ENCODE measurements at places on chromosomes 12 and 14.

DNA sequence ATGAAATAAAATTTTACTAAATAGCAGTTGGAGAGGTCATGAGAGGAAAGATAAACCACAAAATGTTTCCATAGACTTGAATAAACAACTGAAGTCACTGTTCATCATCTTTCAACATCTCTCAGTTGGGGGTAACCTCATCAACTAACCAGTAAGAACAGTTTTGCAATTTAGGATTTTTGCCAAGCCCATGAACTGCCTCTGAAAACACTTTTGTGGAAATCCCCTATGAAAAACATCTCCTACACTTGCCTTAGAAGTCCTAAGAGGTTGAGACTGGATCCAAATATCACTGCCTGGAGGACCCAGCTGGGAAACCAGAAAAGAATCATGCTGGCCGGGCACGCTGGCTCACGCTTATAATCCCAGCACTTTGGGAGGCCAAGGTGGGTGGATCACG is 273.1 kb downstream of the C12orf50 start:
- no peak for DNase-seq

GRCh38 chr12:87679251-87679650 is 349.9 kb downstream of the C12orf50 start:
- DNase-seq: no peak

DNA sequence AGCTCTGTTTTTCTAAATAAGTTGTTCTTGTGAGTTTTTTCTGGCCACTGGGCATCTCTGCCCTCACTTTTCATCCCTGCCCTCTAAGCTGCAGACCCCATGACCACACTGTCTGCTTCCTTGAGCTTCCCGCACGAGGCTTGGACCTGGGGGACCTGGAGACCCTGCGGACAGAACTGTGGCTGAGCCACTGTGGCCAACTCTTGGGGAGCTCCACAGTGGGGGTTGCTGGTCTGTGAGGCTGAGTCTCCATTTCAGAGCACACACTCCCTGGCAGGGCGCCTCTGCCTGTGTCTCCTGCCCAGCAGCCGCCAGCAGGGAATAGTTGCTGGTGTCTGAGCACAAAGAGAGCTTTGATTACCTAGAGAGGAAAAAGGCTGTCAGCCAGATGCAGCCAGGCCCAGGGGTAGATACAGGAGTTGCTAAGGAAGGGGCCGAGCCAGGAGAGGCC is 13.1 kb upstream of the RIN3 start:
- DNase-seq: no peak

DNA sequence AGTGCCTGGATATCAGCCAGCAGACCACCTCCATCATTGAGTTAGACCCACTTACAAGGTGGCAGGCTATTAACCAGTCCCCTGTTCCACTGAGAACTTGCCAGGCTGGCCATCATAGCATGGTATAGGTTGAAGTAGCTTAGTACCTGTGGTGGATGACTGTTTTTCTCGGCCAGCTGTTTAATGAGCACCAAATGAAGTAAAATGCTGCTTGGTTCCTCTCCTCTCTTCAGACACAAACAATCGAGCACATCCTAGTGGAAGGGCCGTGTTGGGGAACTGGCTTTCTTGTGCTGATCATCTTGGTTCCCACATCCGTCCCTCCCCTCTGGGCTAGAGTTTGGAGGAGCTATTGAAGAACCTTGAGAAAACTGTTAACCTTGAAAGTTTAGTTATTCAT is 486.2 kb downstream of the RAD51B start:
- DNase-seq: no peak

GRCh38 chr12:80162177-80162576 is 62.8 kb downstream of the OTOGL start:
- no peak for DNase-seq

GRCh38 chr14:53569446-53569845 is 387.2 kb downstream of the BMP4 start:
- DNase-seq: no peak

GRCh38 chr14:50675597-50675996 is 7.5 kb upstream of the SAV1 start:
- no peak for DNase-seq

DNA sequence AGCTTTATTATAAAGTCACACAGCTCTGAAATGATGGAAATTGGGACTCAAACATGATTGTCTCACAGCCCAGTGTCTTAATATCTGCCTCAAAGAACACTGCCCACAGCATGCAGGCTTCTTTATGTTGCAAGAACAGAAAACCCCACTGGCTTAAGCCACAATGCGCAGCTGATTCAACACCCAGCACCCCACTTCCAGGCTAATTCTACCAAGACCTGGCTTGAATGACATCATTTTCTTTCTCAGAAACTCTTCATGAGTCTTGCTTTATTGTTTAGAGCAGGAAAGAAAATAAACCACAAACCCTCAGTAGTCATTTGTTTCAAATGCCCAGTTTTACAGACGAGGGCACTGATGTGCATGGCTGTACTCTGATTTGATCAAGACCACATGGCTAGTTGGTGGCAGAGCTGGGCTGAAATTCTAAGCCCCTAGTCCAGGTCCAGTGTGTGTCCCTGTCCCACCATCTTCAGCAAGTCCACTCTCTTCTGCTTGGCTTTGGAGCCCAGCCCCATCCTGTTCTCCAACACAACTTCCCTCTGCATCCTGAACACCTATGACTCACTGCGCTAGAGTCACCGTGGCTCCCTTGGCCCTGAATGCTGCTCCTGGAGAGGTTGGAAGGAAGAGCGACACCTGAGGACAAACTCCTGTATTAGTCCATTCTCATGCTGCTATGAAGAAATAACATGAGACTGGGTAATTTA is 50.3 kb upstream of the SRSF5 start:
- DNase-seq: no peak

- DNase-seq: no peak
Observed at GRCh38 chr14:103223818-103224352, 100.6 kb downstream of the TNFAIP2 start.

GRCh38 chr12:106220536-106220935 is 27.3 kb downstream of the CKAP4 start:
- DNase-seq: no peak

DNA sequence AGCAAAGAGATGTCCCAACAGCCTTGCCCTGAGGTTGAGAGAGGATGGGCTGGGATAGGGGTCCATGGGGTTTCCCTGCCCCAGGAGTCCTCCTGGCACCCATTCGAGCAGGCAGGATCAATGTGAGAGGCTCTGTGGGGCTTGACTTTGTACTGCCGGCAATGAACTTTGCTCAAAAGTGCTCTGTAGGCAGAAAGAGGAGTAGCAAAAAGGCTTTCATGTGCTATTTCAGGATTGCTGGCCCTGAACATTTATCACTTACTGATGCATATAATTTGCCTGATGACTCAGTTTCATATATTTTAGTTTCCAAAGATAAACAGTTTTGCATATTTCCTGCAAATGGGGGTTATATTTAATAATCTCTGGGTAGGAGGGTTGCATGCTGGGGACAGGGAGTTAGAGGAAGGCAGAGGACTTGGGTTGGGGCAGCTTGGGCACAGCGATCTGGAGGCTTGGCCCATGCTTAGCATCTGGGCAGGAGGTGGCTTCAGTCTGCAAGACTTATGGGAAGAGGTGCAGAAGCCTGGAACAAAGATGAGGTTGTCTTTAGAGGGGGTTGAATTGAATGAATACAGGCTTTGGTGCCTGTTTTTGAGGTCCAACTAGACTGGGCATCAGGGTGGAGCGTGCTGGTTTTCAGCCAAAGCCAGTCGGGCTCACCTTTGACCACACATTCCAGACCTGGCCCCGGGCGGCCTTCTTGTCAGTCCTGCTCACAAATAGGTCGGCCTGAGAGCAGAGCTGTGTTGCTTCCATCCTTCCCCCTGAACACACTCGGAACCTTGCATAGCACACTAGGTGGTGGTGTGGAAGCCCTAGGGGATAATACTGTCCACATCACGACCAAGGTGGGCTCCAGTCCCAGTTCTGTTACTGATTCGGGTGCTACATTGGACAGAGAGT is 101.4 kb downstream of the PAPOLA start:
- DNase-seq: no peak

DNA sequence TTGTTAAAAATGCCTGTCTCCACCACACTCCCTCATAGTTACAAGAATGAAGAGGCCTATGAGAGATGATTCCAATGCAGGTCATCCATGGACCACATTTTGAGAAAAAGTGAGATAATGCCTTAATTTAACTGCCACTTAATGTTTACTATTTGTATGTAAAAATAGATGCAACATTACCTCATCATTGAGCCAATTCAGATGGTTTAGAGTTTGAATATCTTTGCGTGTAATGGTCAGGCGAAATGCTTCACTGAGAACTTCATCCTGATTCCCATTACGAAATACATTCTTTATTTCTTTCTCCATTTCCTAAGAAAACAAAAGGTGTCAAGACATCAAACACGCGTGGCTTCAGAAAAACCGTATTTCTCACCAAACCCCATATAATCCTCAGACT is 42.3 kb downstream of the SENP1 start:
- DNase-seq: no peak

GRCh38 chr12:70555081-70555480 is 82.1 kb downstream of the PTPRB start:
- DNase-seq: no peak

- DNase-seq: no peak
Observed at GRCh38 chr12:3292677-3293412, 198.2 kb upstream of the PRMT8 start.

- DNase-seq: no peak
Observed at GRCh38 chr14:38721822-38722431, 381.1 kb downstream of the SEC23A start.

- DNase-seq: no peak
Observed at GRCh38 chr14:32258336-32258993, 55.4 kb upstream of the RNU6-8 start.

- DNase-seq: no peak
Observed at GRCh38 chr12:32534698-32535097, 135.3 kb downstream of the FGD4 start.

GRCh38 chr12:93571365-93571924 is 1.0 kb upstream of the SOCS2 start:
- DNase-seq: peak; percentile 41

- DNase-seq: no peak
Observed at GRCh38 chr14:96231526-96232130, 24.4 kb upstream of the BDKRB1 start.

DNA sequence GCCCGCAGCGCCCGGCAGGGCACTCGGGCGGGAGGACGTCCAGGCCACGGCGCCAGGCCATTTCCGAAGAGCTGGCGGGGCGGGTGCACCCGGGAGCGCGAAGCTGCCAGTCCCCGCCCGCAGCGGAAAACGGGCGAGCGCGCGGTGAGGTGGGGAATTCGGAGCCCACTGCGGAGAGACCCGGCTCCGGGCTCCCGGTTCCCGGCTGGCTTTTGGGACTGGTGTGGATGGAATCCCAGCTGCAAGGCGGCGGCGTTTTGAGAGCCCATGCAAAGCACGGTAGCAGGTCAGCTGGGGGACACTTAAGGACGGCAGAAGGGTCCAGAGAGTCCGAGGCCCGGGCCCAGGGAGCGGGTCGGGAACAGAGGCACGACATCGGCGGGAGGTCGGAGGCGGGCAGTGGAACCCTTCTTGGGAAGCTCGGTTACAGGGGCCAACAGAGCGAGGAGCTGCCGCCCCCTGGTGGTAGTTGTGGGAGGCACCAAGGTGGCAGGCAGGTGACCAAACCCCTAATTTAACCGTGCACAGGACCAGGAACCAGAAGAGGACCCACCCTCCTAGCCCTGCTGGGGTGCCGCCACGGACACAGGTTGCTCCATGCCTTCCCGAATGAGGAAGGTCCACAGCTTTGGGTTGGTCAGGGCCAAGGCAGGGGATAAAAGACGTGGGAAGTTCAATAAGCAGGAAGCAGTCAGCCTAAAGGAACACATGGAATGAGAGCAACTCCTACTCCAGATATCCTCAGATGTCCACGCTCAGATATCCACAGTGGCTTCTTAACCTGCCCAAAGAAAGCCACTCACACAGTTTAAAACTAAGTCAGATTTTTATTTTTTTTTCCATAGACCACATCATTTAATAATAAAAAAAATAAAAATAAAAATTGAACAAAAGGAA is 685 bp upstream of the CDH24 start:
- peak; percentile 80 for DNase-seq

DNA sequence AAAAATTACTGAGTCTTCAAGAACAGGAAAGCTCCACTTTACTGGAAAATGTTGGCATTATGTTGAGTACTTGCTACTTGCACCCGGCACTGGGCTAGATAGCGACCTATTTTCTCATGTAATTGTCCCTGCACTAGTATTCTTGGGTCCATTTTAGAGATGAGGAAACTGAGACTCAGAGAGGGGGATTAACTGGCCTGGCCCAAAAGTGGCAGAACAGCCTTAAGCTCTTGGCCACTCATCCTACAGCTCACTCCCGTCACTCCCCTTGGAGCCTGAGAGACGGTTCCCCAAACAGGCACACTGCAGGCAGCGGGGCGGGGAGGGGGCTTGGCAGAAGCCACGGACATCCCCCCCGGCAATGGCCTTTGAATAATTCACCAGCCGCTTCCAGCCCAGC is 113.9 kb downstream of the SCARB1 start:
- DNase-seq: no peak

DNA sequence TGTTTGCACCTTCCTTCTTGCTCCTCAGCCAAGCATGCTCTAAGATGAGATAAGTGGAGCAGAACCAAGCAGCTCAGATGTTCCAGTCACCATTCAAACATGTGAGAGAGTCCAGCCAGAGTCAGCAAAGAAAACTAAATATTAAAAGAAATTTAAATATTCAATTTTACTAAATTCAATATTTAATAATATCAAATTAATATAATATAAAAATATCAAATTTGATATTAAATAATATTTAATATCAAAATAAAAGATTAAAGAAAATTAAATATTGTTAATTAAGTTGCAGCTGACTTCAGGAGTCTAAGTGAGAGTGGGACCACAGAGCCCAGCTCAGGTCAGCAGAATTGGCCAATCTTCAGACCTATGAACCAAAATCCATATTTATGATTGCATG is 526.1 kb upstream of the FLRT2 start:
- DNase-seq: no peak

DNA sequence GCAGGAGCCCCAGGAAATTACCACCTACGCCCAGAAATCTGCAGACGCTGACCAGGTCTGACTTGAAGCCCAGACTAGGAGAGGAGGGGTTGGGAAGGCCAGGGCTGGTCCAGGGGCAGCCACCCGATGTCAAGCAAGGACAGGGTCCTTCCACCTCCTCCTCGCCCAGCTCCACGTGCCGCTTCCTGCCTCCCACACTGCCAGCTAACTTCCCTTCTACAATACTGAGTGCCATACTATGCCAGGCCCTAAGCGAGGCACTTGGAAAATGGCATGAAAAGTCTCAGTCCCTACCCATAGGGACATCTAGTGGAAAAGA is 71.7 kb downstream of the SETD3 start:
- no peak for DNase-seq

GRCh38 chr14:75249958-75250336 is 28.7 kb upstream of the FOS start:
- no peak for DNase-seq
